Caco-2 (cell line): ENCODE measurements at places on chromosomes 7 and 10. TPM values are rescaled to one million over a fixed set of nuclear protein-coding genes. Genes with fewer than 3 reads are reported as not detected.

WIPF3 gene
- total RNA-seq = 1.1 and 1.2 TPM in 2 replicates

DNA sequence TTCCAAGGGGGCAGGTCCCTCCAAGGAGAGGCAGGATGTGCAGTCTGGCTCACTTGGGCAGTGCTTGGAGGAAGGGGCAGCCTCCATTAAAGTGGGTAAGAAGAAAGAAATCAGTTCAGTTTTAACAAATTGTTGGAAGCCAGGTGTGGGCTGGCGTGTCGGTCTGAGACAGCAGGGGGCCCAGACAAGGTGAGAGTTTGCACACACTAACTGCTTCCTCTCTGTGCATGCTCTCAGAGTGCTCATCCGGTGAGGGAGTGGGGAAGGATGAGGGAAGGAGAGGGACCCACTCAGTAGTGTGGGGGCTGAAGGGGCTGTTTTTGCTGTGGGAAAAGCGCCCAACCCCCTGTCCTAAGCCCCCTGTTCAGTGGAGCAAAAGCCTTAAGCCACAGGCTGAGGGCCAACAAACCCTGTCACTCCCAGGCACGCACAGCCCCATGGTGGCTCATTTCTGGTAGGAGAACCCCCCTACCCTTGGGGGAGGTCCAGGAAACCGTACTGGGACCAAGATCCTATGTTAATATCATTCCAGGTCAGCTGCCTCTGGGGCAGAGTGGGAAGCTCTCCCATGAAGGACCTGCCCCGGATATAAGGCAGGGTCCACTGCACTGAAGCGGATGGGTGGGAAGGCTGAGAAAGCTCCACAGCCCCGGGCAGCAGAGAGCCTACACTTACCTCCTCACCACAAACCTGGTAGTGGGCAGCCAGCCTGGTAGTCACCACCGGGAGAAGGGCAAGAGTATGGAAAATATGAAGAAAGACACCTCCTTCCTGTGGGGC lies 5.1 kb upstream of the PCBD1 start:
- DNase-seq = no peak

- DNase-seq = no peak
Measured at GRCh38 chr7:2959103-2959680, 84.5 kb downstream of the CARD11 start.

GRCh38 chr10:28869606-28870201 lies 192.4 kb downstream of the BAMBI start:
- no peak for DNase-seq
